Stimulated activated CD4-positive, alpha-beta T cell treated with anti-CD3 and anti-CD28 coated beads, TNF-alpha, amount 100 ng/mL, for 24 hours (primary cell): ENCODE measurements at places on chromosomes 3 and 15.

GRCh38 chr3:16888785-16889607 lies 4.2 kb downstream of the PLCL2 start:
- no peak for DNase-seq

DNA sequence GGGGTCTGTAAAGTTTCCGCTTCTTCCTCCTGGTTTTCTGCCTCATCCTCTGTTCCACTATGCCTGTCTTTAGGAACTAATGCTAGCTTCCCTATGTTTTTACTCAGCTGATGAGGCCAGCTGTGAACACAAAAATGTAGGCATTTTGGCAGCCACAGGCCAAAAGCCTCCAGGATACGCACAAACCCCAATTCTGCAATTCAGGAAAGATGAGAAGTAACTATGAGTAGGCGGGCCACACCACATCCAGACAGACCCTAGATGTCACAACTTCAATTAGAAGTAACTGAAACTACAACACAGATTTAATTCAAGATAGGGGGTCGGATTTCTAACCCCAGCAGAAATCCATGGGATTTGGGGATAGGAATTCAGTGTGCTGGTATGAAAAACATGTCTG lies 11.9 kb downstream of the CA12 start:
- no peak for DNase-seq

GRCh38 chr3:10292505-10293419 lies at the start of gene GHRL:
GHRL (minus strand) TSS chr3:10292947; CDS start chr3:10290180, 2,767 bp downstream.
- DNase-seq = no peak

DNA sequence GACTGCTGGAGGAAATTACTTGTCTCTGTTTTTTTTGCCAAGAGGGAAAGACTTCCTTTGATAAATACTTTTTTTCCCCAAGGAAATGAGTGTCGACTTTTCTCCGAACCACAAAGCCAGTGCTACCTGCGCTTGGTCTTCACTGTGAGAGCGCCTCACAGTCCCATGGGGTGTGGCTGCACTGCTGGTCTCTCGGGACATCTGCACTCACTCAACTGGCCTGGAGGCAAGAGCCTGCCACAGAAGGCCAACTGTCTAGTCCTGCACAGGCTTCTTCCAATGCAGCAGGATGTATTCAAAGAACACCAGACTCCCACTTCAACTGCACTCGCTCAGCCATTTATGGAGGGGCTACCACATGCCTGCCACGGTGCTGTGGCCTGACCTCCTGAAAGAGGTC lies 40.6 kb upstream of the CGNL1 start:
- DNase-seq = no peak

DNA sequence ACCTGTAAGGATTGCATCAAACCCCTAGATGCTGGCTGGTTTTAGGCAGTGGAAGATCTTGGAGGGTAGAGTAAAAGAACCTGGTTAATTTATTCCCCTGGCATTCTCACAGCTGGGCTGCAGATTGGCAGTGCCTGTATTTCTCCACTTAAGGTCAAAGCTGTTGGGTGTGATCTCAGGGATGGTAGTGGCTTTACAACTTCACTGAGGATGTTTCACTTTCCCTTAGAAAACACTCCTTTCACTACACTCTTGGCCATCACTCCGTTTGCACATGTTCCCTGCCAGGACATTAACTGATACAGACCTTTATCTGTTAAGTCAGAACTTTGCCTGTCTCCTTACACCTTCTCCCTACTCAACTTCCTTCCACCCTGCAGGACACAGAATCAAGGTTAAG lies 779.1 kb upstream of the SEMA6D start:
- no peak for DNase-seq

DNA sequence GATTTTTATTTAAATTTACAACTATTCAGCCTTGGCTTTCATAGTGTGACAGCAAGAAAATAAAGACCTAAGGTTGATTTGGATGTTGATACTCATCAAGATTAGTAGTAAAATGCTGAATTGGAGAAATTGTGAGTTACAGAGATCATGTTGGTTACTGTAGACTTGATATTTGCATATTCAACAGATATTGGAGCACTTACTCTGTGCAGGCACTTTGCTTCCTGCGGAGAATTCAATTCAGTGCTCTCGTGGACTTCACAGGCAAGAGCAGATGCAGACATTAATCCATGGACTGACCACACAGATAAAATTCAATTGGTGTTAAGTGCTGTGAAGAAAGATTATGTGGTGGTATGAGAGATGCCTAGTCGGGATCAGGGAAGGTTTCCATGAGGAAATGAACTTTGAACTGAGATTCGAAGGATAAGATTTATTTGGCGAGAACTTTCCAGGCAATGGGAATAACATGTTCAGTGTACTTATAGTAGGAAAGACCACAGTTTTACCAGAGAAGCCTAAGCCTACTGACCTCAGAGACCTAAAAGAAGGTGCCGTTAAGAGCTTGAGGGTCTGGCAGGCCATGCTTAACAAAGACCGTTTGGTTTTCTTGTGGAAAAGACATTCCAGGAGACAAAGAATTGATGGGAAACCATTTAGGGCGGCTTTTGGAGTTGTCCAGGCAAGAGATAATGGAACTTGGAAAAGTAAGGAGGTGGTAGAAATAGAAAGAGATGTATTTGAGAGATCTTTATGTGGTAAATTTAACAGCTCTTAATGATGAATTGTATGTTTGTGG lies 4.3 kb downstream of the SELENOT start:
- no peak for DNase-seq

DNA sequence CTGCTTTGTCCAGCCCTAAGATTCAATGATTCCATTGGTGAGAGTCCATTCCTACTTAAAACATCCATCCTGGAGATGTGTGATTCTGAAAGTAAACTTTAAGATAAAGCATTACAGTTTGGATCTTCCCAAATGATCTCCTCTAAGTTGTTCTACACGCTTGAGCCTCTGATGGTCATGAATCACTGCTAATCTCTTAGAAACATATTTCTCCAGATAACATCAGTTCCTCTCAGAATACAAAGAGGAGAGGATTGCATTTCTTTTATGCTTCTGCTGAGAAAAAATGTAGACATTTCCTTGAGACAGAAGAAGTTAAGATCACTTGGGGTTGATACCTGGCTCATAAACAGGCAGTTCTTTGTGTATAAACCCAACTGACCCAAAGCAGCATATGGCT lies 281.2 kb upstream of the DPH6 start:
- no peak for DNase-seq

- DNase-seq = no peak
Measured at GRCh38 chr15:81281766-81282605, 42.0 kb downstream of the STARD5 start.

DNA sequence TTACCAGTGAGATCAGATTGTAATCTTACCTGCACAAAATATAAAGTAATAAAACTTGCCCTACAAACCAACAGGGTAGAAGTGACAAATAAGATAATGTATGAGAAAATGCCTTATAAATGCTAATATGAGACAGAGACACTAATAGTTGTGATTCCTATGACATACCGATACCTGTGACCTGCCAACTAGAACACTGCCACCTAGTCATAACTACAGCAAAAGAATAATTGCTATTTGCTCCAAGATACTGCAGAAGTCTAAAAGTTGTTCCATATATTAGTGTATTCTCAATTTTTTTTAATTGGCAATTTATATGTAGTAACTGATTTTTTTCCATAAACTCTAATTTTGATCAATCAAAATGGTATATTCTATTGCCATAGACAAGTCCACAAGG lies 25.3 kb upstream of the GP5 start:
- no peak for DNase-seq

DNA sequence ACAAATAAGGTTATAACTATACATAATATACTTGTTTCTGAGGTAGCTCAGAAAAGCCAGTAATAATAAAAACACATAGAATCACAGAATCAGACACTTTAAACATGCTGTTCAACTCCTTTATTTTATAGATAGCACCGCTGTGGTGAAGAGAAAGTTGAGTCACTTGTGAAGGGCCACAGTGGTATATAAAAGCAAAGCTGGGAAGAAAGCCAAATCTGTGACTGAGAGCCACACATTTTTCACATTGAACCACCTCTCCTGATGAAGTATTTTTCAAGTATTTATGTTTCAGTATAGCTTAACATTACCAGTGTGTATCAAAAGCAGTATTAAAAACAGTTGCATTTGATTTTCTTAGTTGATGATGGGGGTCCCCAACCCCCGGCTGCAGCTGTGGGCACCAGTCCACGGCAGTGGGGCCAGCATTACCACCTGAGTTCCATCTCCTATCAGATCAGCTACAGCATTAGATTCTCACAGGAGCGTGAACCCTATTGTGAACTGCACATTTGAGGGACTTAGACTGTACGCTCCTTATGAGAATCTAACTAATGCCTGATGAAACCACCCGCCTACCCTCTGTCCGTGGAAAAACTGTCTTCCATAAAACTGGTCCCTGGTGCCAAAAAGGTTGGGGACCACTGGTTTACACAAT lies 46.2 kb downstream of the TBL1XR1 start:
- DNase-seq = no peak

DNA sequence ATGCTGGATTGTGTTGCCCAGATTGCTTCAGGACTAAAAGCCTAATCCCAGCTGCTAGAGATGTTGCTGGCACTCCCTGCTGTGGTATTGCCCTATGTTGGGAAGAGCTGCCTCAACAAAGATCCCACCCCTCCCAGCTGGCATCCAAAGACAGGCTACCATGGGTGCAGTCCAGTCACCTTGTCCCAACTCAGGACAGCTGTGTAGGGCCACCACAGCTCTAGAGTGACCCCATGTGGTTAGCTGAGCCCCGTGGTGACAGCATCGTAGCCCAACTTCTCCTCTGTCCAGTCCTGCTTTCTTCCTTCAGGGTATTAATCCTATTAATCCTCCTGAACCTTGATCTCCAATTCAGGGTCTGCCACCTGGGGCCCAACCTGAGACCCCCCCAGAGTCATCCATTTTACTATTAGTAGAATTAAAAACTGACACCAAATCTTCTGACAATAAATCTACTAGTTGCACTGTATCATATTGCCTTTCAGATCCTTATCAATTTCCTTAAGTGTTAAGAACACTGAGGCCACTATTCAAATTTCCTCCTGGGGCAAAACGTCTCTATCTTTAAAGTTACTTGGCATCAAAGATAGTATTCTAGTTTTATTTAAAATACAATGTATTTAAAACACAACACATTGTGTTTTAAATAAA lies 83.5 kb downstream of the AQP9 start:
- DNase-seq = no peak

DNA sequence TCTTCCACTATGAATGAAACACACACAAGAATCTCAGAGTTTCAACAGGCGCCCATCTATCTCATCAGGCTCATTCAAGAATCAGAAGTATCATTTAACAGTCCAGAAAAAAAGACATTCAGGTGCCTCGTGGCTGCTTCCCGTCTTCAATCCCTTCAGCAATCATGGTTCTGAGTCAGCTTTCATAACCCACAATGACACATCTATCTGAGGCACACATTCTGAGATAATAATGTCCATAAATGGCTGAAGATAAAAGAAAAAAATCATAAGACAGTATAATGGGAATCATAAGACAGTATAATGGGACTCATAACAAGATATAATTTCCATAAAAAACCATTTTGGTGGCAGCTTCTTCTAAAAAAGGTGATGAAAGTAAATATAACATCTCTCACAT lies 52.4 kb downstream of the TNIK start:
- no peak for DNase-seq
